ENCODE measurements at places on chromosomes 13 and 19.
A peak's percentile ranks its signal among the peaks of the same experiment; 100 is the strongest.

DNA sequence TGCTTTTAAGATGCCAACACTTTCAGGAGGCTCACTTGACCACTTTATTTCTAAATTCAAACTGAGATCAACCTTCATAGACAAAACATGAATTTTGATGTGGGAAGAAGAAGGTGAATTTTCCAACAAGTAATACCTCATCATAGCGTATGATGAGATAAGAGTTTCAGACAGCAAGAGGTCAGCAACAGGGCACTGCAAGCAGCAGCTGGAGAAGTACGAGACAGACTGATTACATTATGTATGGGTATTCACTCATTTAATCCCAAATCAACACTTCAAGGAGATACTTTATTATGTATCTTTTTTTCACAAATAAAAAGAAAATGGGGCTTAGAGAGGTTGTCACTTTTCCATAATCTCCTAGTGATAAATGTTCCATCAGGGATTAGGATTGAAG is 389.8 kb downstream of the TBC1D4 start:
- DNase-seq, result no peak

DNA sequence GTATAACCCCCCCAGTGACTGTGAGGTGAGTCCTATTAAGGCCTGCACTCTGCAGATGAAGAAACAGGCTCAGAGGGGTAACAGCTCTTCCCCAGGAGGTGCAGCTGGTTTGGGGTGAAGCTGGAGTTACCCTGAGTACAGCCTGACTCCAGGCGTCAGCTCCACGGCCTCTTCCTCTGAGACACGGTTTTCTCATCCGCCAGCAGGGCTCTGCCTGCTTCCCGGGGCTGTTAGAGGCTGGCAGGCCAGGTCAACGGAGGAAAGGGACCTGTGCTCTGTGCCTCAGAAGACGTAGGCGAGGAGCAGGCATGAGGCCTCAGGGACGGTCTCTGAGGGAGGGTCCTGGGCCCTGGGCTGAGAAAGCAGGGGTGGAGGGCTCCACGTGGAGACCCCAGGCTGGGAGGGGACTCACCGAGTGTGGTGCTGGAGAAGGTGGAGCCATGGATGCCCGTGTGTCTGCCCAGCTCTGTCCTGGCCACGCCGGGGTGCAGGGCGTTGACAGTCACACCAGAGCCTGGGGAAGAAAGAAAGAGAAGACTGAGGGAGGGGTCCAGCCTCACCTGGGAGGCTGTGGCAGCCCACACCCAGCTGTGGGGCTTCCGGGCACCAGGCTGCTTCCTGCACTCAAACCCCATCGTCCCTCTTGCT is 9.0 kb upstream of the GP6 start:
- DNase-seq, result no peak

GRCh38 chr13:35947315-35947714 is 183.9 kb downstream of the DCLK1 start:
- DNase-seq, result no peak

- peak; percentile 39 for DNase-seq
Measured at GRCh38 chr19:58558066-58558622, at the start of gene UBE2M. UBE2M (minus strand) TSS chr19:58558611; CDS start chr19:58558381, 230 bp downstream.

GRCh38 chr19:41500443-41500842 is 57.5 kb downstream of the ERICH4 start:
- DNase-seq, result no peak

DNA sequence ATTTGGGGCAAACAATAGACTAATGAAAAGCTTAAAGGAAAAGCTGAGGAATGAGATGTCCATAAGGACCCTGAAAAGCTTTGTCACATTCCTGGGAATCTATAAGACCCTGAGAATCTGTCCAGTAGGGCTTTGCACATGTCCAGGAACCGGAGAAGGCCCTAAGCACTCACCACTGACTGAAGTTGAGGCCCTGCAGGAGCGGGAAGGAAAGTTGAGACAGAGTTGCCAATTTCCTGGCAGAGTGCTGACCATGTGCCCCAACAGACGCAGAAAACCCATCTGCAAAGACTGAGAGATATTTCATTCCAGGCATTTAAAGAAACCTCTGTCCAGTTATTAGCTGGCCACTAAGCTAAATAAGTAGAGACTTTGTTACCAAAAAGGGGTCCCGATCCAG is 890.5 kb downstream of the UQCRFS1 start:
- DNase-seq, result no peak

DNA sequence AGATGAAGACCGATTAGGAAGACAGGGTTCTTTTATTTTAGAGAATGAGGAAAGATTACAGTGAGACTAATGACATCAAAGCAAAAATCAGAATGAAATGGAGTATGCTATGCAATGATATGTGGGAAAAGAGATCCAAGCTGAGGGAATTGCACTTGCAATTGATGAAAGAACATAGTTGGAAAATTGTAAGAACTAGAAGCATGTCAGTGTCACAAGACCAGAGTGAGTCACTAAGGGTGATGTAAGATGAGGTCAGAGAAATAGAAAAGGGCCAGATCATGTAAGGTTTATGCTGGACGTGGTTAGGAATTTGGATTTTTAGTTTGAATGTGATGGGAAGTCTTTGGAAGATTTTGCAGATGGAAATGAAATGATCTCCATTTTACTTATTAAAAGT is 1937.3 kb downstream of the OLFM4 start:
- no peak for DNase-seq

- DNase-seq, result no peak
Measured at GRCh38 chr13:29284726-29285125, 310.8 kb downstream of the SLC7A1 start.

DNA sequence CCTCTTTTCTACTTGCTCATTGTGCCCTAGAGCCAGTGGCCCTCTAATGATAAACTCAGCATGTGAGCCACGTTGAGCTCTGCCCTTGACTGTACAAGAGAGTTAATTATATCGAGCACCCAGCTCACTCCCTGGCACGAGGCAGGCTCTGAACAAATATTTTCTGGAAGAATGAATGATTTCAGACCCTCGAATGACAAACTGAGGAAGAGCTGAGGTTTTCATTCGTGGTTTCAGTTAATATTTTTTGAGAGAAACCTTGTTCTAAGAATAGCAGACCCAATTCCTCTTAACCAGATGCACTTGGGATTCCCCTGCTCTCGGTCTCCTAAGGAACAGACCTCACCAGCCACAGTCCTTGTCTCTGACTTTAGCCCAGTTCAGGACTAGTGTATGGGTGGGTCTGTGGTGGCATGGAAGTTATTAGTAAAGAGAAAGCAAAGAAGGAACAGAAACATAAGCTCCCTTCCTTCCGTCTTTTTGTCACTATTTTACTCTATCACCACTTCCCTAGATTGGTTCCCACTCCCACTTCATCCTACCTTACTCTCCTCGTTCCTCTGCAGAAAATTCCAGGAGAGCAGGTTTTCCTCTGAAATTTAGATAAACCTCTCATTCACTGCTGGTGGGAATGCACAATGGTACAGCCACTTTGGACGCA is 22.1 kb upstream of the WDFY2 start:
- no peak for DNase-seq

DNA sequence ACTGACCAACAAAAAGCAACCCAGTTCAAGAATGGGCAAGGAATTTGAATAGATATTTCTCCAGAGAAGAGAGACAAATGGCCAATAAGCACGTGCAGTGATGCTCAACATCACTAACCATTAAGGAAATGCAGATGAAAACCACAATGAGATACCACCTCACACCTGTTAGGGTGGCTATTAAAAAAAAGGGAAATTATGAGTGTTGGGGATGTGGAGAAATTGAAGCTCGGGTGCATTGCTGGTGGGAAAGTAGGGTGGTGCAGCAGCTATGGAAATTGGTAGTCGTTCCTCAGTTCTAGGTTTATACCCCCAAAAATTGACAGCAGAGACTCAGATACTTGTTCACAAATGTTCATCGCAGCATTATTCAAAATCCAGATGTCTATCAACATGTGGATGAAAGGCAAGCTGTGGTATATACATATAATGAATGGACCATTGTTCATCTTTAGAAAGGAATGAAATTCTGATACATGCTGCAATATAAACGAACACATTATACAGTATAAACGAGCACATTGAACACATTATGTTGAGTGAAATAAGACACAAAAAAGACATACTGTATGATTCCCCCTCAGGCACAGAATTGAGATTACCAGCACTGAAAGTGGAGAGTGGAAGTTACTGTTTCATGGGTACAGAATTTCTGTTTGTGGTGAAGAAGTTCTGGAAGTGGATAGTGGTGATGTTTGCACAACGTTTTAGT is 927 bp downstream of the CHAMP1 start:
- no peak for DNase-seq

DNA sequence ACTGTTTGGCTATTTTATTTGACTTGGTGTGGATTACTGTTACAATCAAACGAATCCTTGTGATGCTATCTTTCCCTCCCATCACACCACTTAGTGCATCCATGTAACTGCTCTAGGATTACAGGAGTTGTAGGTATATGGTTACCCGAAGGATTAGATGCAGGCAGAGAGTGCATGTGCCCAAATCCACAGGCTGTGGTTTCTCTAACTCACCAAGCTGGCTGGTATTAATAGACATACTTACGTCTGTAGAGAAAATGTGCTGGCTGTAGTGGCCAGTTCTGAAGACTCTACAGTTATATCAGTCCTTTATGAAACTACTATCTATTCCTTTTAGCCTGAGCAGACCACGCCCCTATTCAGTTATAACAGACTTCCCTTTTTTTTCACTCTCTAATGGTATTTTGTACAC is 1.1 kb upstream of the HMGB1 start:
- DNase-seq, result no peak

- no peak for DNase-seq
Measured at GRCh38 chr13:36769126-36769525, 49.9 kb upstream of the RFXAP start.

- no peak for DNase-seq
Measured at GRCh38 chr19:41577144-41577830, 1.3 kb downstream of the CEACAM21 start.

- DNase-seq, result no peak
Measured at GRCh38 chr19:48186541-48186991, 16.1 kb downstream of the ZSWIM9 start.

- DNase-seq, result no peak
Measured at GRCh38 chr19:19341026-19341425, 20.4 kb downstream of the MAU2 start.

Measured in fibroblast of pulmonary artery (primary cell).